ENCODE measurements at places on chromosomes 5 and 9.
A peak's percentile ranks its signal among the peaks of the same experiment; 100 is the strongest.

GRCh38 chr9:137470785-137471184 lies 11.7 kb upstream of the NSMF start:
- no peak for DNase-seq

GRCh38 chr9:136143215-136144001 lies 24.7 kb upstream of the TMEM250 start:
- peak; percentile 45 for DNase-seq

DNA sequence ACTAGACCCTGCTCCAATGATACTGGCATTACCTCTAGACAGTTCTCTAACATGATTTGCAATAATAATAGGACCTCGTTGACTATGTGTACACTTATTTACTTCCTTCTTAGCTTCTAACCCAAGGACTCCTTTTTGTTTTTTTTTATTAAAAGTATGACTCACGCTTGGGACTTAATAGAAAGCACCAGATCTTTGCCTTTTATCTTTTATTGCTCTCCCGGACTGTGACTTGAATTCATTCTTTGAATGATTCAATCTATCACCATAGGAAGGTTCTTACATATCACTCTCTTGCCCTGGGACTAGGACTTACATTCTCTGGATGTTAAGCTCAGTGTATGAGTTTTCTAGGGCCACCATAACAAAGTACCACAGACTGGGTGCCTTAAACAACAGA lies 9.0 kb downstream of the C9 start:
- peak; percentile 24 for DNase-seq

DNA sequence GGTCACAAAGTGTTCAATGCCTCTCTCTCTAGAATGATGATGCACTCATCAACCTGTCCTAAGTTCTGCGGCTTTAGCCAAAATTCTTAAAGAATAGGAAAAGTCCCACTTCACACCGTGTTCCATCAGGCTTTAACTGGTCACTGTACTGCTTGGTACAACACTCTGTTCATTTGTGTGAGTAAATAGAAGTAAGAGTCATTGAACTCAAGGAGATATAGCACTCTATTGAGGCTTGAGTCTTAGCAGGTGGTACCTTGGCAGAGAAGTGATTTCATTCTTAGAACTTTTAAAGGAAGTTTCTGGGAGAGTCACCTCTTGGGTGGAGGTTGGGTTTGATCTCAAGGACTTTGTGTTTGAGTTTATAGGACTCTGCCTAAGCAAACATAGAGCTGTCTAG lies 92.6 kb downstream of the TENT4A start:
- no peak for DNase-seq

GRCh38 chr5:5980538-5980895 lies 397.8 kb downstream of the MED10 start:
- no peak for DNase-seq

GRCh38 chr5:171447226-171447625 lies 27.8 kb downstream of the FGF18 start:
- no peak for DNase-seq

DNA sequence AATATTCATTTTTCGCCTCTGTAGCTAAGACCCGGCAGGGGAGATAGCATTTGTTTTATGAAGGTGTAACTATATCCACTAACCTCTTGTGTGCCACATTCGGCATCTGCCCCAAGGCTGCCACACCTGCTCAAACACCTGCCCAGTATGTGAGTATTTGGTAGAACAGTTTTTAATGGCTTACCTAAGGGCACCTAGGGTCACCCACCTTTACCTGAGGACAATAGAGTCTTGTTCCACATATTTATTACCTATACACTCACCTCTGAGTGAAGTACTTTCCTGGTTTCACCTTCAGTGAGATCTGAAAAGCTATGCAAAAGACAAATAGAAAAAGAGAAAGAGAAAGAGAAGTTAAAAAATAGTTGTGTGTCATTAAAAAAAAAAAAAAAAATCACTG lies 68.0 kb upstream of the PIP5K1B start:
- no peak for DNase-seq

- DNase-seq, result no peak
Observed at GRCh38 chr5:131542723-131543122, 92.3 kb downstream of the RAPGEF6 start.

DNA sequence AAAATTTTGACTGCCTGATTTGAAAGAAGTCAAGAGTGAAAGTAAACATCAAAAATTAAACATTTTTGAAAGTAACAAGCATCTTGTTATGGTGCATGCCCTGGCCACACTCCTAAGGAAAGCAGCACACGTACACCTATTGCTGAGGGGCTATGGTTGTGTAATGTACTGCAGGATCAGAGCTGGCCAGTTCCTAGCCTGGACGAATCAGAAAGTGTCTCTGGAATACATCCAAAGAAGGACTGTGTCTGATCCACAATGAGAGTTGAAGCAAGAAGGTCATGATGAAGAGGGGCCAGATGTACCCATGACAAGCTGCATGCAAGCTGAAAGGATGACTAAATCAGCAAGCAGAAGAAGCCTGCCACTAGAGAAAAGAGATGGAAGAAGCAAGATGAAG lies 618.2 kb downstream of the TLE1 start:
- no peak for DNase-seq

DNA sequence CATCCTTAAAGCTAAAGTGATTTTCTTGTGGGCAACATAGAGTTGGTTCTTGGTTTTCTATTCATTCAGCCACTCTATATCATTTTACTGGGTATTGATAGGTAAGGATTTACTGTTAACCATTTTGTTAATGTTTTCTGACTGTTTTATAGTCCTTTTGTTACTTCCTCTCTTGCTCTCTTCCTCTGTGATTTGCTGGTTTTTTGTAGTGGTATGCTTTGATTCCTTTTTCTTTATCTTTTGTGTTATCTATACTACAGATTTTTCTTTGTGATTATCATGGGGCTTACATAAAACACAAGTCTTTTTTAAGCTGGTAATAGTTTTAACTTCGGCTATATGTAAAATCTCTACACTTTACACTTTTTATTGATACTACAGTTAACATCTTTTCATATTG lies 43.3 kb downstream of the CREBRF start:
- no peak for DNase-seq

GRCh38 chr9:93669116-93669957 lies 93.0 kb downstream of the PHF2 start:
- DNase-seq, result no peak

- DNase-seq, result no peak
Observed at GRCh38 chr5:142972064-142972570, 201.9 kb downstream of the ARHGAP26 start.

GRCh38 chr9:108150736-108151586 lies 661.4 kb upstream of the KLF4 start:
- peak; percentile 62 for DNase-seq

DNA sequence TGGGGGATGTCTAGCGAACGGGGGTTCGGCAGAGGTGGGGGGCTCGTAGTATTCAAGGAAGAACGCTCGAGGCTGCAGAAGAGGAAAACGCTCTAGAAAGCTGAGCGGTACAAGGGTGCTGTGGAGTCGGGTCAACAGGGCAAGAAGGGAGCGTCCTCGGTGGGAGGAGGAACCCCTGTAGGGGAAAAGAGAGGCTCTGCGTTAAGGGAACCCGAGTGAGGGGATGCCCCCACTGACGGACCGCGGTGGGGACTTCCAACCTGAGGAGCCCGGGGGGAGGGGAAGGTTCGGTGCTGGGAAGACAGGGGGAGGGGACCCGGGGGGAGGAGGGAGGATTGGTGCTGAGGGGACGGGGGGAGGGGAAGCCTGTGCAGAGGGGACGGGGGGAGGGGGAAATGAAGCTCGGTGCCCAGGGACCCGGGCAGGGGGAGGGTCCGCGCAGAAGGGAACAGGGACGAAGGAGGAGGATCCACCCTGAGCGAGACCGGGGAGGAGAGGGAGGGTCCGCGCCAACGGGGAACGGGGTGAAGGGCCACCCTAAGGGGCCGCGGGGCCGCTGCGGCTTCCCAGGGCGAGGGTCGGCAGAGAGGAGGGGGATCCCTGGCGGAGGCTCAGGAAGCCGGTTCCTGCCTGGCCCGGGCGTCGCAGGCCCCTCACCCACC lies 621 bp downstream of the NR6A1 start:
- no peak for DNase-seq

DNA sequence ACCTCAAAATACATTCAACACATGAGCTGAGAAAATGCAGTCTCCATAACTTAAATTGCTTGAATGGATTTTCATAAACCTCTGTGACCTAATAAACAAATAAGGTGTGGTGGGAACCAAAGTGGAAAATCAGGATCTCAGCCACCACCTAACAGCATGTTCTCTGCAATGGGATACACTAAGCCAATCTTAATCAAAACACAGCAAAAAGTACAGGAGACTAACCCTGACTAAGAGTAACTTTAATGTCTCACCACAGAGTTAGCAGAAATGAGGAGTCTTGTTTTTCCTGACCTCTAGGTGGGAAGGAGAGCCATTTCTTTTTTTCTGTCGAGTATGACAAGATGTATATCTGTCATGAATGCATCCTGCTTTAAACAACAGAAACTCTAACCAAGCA lies 48.5 kb downstream of the PLK2 start:
- DNase-seq, result peak; percentile 93

DNA sequence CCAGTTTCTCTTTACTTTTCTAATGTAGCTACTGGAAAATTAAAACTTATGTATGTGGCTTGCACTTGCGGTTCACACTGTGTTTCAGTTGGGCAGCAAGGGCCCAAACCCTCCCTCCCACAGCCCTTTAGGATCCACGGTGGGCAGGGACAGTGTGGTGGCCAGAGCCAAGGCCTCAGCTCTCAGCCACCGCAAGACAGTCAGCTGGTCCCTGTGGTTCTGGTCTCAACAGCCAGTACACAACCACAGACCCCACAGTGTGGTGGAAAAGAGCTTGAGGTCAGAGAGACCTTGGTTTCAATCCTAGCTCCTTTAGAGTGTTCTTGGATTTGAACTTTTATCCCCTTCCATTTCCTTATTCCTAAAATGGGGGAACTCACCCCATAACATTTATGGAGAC lies 153.0 kb upstream of the SMIM23 start:
- no peak for DNase-seq

GRCh38 chr5:24788829-24789514 lies 144.2 kb upstream of the CDH10 start:
- peak; percentile 2 for DNase-seq

DNA sequence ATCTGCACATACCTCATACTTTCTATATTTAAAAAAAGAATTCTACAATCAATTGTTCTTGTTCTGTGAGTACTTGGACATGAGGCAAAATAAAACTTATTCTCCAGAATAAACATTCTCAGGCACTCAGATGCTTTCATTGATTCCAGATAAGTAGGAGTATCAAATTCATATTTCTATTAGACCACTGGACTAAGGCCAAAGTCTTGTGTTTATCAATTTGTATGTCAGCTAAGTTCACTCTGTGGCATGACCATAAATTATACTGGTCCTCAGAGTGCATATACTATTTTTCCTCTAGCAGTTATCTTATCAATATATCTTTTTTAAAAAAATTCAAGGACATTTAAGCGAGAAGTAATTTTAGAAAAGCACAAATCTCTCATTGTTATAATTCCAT lies 28.2 kb downstream of the CDH10 start:
- no peak for DNase-seq

DNA sequence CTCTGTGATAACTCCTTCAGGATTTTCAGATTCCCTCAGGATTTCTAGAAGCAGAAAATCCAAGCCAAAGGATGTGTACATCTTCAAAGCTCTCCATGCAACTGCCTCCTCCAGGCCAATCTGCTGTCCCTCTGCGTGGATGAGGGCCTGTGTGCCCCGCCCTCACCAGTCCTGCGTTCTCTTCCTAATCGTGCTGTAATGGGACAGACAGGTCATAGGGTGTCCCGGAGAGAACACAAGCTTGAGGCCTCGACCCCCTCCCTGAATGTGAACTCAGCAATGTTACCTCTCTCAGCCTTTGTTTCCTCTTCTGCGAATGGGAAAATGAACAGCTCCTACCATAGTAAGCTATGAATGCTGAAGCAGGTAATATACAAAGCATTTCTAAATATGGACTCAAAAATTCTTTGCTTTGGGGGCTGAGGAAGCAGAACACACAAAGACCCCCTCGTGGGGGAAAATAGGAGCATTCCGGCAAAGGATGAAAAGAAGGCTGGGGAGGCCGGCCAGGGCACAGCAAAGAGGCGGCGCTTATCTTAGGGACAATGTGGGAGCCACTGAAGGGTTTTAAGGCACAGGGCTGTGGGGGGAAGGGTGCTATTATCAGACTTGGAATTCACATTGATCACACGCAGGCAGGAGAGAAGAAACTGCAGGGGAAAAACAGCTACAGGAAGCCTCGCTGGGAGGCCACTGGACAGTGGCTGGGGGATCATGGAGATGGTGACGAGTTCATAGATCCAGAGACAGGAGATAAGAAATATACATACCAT lies 57.2 kb upstream of the FBXW11 start:
- no peak for DNase-seq

DNA sequence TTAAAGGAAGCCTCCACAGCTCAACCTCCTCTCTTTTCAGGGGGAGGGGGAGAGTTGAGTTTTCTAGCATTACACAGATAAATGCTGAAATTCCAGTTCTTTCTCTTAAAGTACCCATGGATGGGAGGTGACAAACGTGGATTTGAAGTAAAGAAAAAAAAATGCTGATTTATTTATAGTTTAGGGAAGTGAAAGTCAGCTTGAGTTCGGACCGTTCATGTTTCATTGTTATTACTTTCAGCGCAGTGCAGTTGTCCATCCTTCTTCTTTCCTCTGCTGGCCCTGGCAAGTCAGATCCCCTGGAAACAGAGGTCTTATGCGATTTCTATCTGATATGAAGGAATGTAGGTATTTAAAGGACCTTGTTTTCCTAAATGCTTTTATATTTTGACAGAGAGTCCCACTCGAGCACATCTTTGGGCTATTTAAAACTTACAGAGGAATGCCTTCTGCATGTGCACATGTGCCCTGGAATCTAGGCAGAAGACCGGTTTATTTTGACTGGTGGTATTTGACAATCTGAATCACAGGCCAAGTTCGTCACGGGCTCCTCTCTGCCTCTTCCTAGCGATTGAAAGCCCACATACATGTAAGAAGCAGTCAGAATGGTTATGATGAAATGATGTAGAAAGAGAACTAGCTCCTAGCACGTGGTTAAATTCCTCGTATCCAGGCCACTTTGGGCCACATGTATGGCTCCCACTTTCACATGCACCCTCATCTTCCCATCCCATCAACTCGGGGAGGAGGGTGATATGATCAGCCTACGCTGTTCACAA lies 385.2 kb upstream of the KLF4 start:
- no peak for DNase-seq

DNA sequence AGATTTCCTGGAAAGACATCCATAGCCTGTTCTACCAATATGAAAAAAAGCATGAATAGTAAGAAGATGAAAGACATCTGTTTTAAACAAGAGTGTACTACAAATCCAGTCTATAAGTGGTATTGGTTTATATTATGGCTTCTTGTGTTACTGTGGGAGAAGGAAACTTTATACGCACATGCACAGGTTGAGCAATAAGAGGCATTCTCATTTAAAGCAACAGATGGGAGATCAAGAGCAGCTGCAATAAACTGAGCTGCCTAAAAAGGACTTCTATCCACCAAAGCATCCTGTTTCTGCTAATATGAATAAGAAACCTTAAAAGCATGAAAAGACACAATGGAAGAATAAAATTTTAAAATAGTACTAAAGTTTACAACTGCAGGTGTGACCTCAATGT lies 8.6 kb upstream of the PCDHB1 start:
- DNase-seq, result no peak

DNA sequence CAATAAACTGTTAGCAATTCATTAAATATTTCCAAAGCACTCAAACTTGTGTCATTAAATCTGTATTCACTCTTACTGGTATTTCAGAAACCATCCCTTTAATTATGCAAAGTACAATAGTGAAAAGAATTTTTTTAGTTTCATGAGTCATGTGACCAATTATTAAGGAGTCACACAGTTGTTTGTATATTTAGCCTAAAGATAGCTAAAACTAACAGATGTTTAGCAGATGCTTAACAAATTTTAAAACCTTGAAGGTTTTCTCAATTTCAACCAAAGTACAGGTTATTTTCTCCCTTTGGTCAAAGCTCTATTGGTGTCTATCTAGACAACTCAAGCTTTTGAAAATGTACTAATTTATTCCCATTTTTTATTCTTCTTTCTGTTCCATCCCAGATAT lies 44.1 kb downstream of the PJA2 start:
- no peak for DNase-seq

Measured in epithelial cell of esophagus (primary cell).